ENCODE measurements at places on chromosomes 7 and 10.

DNA sequence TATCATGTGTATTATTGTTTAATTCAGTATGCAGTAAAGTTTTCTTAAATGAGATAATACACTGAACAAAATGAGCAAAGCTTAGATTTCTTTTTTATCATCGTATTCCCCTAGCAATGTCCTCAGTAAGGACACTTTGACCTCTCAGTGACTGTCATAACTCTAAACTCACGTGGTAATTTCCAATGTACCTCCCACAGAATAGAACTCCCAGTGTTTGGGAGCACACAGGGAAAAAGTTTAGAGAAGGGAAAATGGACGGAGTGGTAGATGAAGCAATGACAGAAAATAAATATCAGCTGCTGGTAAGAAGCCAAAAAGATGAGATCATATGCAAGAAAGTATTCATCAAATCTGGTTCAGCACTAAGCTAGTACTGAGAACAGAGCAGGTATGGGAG lies 758.6 kb upstream of the KCND2 start:
- DNase-seq: no peak

- no peak for DNase-seq
Measured at GRCh38 chr10:97514344-97514743, 15.6 kb downstream of the UBTD1 start.

GRCh38 chr7:108985037-108985436 lies 415.4 kb downstream of the DNAJB9 start:
- no peak for DNase-seq

- no peak for DNase-seq
Measured at GRCh38 chr7:42522227-42522991, 285.4 kb upstream of the GLI3 start.

DNA sequence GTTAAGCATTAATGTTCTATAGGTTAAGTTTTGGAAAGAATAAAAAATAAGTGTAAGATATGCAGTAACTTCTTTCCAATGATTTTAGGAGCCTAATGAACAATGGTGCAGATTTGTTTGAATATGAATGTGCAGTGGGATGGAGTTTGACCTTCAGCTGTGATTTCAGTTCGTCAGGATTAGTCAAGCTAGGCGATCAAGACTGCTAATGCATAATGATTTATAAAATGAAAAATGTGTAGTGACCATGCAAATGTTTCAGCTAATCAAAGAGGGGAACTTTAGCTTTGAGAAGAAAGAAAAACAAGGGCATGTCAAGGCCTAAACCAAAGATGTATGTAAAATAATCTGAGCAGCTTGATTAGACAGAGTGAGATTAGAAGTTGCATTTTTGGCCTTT lies 208.5 kb downstream of the FOXP2 start:
- no peak for DNase-seq

- DNase-seq: no peak
Measured at GRCh38 chr7:30079880-30080279, 51.7 kb downstream of the PLEKHA8 start.

DNA sequence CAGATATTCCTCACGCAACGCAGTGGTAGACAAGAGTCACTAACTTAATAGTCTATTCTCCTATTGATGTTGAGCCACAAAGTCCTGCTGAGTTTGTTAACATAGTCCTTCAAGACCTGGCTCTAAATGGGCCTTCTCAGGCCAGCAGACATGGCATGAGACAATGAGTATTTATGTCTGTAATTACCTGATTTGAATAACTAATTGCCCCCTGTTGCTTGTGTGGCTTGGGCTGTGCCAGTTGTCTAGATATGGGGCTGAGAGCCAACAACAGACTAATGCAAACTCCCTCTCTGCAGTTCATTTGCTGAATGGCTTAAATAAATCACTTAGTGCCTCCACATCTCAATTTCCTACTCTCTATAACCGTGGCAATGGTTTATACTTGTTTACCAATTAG lies 65.5 kb upstream of the VWC2 start:
- DNase-seq: no peak

Data from activated naive CD8-positive, alpha-beta T cell treated with anti-CD3 and anti-CD28 coated beads, Interleukin-2, amount 50 U/mL, for 24 hours (primary cell).